EL (cell line): ENCODE measurements at places on chromosomes 3 and 15.

GRCh38 chr15:31228980-31229826 is 97.4 kb upstream of the KLF13 start:
- no peak for DNase-seq

DNA sequence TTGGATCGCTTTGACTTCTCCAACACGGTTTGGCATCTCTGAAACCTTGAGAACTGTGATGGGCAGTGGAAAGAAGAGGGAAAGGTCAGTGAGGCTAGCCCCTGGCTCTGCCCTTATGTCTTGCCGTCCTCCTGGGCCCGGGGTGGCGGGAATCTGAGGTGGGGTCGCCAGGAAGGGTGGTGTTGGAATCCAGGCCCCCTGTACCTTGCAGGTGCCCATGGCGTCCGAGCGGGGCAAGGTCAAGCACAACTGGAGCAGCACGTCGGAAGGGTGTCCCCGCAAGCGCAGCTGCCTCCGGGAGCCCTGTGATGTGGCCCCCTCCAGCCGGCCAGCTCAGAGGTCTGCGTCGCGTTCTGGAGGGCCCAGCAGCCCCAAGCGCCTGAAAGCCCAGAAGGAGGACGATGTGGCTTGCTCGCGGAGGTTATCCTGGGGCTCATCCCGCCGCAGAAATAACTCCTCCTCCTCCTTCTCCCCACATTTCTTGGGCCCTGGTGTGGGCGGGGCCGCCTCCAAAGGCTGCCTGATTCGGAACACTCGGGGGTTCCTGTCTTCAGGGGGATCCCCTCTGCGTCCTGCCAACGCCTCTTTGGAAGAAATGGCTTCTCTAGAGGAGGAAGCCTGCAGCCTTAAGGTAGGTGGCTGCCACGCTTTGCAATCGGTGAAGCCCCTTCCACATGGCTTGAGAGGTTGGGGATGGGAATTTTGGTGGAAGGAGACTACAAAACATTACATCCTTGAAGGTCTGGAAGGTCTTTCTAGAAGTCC is 907 bp downstream of the TATDN2 start:
- DNase-seq = peak; percentile 56

DNA sequence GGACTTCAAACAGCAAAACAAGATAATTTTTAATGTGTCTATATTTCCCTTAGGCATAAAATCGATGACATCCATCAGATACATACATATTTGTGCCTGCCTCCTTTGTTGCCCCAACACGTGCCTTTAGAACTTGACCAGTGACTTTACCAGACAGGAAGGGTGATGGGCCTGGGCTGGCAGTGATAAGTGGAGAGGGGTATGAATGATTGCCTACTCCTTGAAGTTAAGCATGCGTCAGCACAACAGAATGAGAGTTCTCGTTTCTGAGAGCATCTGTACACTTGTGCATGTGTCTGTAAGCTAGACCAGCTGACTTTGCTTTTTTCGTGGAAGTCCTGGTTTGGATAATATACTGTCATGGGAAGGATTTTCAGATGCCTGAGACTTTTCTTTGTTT is 54.9 kb upstream of the COL6A6 start:
- DNase-seq = no peak

DNA sequence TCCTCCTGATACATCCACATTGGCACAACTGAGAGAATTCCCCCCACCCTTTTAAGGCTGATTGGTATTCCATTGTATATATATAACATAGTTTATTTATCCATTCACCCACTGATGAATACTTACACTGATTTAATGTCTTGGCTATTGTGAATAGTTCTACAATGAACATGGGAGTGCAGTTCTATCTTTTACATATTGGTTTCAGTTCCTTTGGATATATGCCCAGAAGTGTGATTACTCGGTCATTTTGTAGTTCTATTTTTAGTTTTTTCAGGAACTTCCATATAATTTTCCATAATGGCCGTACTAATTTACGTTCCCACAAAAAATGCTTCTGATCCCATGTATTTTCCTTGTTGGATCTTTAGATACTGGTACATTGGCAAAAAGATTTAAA is 135.3 kb downstream of the FMN1 start:
- DNase-seq = no peak

DNA sequence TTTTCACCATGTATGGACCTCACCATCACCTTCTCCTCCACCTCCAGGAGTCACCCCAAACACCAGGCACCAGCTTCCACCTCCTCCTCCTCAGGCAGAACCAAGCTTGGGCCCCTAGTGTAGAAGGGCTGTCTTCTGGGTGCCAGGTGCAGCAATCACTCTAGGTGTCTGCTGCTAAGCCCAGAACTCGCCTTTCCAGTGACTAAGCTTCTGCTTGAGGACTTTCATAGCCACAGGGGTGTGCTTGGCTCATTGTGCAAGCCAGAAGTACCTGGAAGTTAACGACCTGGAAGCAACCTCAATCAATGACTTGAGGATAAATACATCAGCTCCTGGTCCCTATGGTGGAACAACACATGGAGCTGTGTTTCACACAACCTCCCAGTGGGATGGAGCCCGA is 49.8 kb upstream of the PXYLP1 start:
- DNase-seq = no peak

DNA sequence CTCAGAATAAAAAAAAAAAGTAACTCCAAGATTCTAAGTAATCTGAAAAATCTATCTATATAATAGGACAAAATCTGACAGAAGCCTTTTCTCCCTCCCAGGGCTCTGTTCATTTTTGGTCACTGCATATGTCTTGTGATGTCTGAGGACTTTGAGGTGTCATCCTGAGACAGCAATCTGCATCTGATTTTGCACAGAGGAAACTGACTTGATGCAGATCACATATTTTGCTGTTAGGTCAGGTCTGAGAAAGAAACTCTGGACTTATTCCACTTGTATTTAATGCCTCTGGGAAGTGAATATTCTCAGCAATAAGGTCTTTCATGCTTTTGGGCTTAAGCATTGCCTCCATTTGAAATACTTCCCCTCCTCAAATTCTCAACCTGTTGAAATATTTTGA is 295.2 kb upstream of the THBS1 start:
- DNase-seq = no peak

- DNase-seq = no peak
These were observed 131.5 kb downstream of the TGFBR2 start for GRCh38 chr3:30737743-30738499.

DNA sequence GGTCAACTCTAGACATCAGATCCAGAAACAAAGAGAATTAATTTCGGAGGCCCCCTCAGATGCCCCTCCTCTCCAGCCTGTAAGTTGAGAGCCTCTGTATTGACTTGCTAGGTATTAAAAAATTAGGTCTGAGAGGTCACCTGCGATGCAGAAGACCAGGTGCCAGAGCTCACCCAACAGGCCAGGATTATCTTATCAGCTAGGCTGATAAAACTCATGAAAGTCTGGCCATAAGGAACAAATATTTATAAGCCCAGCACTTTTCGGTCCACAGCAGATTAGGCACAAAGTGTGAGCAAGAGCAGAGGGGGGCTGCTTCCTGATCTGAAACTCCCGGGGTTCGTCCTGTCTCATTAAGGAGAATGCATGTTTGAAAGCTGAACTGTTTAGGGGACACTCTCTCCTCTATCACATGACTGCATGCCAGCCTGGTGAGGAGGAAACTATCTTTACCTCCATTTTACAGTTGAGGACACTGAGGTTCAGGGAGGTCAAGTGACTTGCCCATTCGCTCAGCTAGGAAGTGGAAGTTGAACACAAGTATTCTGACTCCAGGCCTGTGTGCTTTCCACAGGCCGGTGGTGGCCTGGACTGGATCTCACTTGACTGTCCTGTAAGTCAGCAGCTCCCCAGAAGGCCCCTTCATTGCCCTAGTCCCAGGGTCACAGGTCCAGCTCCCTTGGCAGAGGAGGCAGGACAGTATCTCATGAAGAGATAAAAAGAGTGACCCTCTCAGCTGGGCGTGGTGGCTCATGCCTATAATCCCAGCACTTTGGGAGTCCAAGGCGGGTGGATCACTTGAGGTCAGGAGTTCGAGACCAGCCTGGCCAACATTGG is 39.6 kb upstream of the MAGEF1 start:
- DNase-seq = no peak

GRCh38 chr3:82087958-82088357 is 326.5 kb upstream of the GBE1 start:
- DNase-seq = peak; percentile 64

- DNase-seq = no peak
These were observed 68.7 kb downstream of the GSK3B start for GRCh38 chr3:120025520-120025919.

DNA sequence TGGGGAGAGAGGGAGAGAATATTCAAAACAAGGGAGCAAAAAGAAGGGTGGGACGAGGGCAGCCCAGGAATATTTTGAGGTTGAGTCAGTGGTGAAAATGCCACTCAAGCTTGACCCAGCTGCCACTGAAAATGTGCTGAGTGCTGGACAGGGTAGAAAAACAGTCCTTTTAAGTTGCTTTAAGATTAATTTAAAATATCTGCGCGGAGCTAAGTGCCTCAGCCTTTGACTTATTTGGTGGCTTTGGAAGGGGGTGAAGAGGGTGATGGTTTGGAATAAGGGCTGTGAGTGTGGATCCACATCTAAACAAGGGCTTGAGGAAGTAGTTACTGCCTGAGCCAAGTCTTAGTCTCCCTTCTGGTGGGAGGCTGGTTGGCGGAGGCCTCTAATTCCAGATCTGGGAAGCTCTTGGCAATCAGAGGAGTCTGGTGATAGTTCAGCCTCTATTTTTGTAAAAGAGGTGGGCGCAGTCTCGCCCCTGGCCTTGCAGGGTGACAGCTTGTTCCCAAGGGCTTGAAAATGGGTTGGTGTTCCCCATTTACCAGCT is 280.8 kb upstream of the ROPN1 start:
- peak; percentile 47 for DNase-seq

DNA sequence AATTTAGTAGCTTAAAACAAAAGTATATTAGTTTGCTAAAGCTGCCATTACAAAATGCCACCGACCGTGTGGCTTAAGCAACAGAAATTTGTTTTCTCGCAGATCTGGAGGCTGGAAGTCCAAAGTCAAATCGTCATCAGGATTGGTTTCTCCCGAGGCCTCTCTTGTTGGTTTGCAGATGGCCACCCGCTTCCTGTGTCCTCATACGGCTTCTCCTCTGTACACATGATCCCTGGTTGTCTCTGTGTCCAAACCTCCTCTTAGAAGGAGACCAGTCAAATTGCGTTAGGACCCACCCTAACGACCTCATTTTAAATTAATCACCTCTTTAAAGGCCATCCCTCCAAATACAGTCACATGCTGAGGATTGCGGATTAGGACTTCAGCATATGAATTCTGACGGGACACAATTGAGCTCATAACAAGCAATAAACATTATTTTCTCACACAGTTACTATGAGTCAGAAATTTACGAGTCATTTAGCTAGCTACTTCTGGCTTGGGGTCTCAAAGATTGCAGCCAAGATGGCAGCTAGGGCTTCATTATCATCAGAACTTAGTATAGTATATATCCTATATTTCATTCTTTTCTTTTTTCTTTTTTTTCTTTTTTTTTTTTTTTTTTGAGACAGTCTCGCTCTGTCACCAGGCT is 58.4 kb downstream of the RPL39L start:
- DNase-seq = no peak

GRCh38 chr3:46929324-46929723 is 47.2 kb downstream of the CCDC12 start:
- DNase-seq = no peak

GRCh38 chr15:72180761-72181324 is 16.7 kb downstream of the GRAMD2A start:
- no peak for DNase-seq

GRCh38 chr3:17910922-17911321 is 168.5 kb upstream of the TBC1D5 start:
- no peak for DNase-seq

GRCh38 chr3:125958511-125959316 is 10.3 kb upstream of the ROPN1B start:
- DNase-seq = no peak

DNA sequence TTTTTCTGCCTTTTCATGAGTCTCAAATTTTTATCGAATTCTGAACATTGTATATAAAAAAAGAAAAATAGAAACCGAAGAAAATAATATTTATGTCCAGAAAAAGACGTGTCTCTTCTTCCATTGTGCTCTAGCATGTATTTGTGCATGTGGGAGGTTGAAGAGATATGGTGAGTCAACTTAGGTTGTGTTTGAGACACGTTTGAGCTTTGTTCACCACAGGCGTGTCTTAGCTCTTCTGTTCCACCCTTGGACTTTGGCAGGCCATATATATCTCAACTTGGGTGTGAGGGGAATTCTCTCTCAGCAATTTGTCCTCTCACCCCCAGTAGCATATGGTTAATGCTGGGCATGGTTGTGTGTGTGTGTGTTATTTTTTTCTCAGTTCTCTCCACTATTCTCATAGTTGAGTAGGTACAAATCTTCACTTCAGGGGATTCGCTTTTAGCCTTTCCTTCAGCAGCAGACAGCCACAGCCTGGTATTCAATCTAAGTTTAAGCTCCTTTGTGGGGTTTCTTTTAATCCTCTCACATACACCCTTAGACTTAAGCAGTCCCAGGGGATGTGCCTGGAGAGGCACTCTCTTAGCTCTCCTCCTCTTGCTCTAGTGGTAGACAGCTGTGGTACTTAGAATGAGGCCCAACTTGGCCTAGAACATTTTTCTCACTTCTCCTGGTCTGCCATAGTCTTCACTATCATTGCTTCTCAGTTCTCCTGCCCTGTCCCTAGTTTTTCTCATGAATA is 286.5 kb upstream of the RBMS3 start:
- no peak for DNase-seq

DNA sequence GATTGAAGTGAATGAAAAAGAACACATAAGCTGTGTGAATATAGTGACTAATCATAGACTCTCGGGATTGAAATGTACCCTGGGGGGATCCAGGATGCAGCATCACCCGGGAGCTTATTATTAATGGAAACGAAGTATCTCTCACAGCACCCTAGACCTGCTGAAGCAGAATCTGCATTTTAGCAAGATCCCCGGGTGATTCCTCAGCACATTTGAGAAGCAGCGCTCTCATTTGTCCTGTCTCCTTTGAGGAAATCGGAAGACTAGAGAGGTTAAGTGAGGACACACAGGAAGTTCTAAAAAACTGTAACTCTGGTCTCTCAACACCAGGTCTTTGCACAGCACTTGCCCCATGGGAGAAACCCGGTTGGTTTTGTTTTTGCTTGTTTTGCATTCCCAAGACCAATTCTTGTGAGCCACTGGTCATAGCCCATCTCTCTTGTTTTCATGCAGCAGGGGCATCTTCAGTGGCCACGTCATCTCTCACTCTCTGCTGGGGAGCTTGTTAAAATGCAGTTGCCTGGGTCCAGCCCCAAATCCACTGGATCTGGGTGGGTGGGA is 30.2 kb downstream of the ZNF710 start:
- peak; percentile 79 for DNase-seq

GRCh38 chr3:186653984-186654383 is 11.8 kb upstream of the HRG start:
- DNase-seq = no peak

DNA sequence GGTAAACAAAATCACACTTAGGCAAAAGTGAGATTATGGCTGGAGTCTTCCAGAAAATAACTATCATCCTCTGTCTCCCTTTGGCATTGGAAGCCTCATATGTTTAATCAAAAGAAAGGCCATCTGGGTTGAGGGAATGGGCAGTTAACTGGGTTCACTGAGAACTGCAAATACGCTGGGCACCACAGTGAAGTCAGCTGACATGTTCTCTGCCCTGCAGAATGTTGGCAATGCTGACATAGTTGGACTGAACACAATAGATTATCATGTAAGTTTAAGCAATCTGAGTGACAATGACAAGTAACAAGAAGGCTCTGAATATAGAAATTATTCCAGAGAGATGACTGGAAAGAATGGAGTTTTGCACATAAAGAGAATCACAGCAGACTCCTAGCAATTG is 43.8 kb upstream of the SLC25A26 start:
- no peak for DNase-seq

GRCh38 chr15:67794832-67795574 is 30.3 kb upstream of the SKOR1 start:
- DNase-seq = no peak

GRCh38 chr15:68107142-68107541 is 53.0 kb downstream of the PIAS1 start:
- DNase-seq = no peak
